Left renal pelvis (tissue), 4 donors: ENCODE measurements at places on chromosomes 11 and 22.

DNA sequence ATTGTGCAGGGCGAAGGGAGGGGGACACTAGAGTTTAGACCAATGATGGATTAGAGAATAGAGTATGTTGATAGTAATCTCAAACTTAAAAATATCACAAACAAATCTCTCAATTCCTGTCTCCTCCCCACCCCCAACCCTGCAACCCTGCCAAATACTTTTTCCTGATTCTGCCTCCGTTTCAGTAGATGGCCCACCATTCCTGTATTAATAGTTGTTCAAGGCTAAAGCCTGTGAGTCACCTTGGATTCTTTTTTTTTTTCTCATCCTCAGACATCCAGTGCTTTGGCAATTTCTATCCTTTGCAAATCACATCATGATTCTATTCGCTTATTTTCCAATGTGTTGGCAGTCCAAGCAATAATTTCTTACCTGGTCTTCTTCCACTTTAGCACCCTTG lies 207.9 kb downstream of the DYNC2H1 start:
- no peak for DNase-seq

DNA sequence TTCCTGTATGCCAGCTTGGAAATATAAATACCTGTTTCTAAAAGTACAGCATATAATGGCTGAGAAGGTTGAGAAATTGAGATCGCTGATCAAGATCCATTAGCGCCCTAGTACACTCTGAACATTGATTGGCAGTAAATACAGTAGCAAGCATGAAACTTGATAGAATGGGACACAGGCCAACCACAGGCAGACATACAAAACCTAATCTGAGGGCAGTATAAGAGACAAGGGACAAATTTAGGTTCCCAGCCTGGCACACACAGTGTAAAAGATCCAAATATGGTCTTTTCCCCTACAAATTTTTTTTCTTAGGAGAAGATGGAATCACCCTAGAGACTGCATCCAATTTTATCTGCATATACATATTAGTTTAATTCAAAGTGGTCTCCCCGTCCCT lies 126.5 kb upstream of the ARHGAP42 start:
- DNase-seq, result no peak

- no peak for DNase-seq
These were observed 339.9 kb downstream of the SOX6 start for GRCh38 chr11:16016468-16016829.

DNA sequence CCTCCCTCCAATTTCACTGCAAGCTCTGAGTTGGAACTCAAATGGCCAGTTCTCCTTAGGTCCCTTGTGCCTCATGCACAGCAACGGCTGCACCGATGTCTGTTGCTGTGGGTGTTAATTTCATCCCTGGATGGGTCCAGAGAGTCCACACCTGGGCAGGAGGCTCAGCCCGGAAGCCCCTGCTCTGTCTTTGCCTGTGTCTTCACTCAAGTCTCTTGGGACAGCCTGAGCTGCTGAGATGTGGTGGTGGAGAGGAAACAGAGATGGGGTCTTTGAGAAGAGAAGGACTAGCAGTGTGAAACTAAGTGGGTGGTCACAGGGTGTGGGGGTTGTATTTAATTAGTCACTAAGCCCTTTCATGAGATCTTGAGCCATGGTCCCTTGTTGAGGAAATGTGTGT lies 109.3 kb downstream of the NECTIN1 start:
- no peak for DNase-seq

DNA sequence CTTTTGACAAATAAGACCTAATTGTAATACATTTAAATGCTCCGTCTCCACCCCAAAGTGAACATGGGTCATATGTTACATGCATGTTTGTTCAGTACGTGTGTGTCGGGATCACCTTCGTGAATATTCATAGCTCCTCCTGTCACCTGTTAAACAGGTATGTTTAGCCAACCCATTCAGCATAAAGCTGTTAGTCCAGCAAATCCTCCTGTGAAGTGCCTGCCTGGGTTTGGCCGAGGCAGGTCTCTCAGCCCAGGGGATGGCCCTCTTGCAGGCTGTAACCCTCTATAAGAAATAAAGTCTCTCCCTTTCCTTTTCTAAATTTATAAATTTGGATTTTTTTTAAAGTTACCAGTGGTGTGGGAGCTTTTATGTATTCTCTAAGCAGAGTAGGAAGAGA lies 38.9 kb upstream of the NTM start:
- no peak for DNase-seq

GRCh38 chr11:22342211-22343031 lies 4.2 kb downstream of the SLC17A6 start:
- DNase-seq, result no peak

- DNase-seq, result no peak
These were observed 30.9 kb downstream of the ANO1 start for GRCh38 chr11:70109006-70109405.

DNA sequence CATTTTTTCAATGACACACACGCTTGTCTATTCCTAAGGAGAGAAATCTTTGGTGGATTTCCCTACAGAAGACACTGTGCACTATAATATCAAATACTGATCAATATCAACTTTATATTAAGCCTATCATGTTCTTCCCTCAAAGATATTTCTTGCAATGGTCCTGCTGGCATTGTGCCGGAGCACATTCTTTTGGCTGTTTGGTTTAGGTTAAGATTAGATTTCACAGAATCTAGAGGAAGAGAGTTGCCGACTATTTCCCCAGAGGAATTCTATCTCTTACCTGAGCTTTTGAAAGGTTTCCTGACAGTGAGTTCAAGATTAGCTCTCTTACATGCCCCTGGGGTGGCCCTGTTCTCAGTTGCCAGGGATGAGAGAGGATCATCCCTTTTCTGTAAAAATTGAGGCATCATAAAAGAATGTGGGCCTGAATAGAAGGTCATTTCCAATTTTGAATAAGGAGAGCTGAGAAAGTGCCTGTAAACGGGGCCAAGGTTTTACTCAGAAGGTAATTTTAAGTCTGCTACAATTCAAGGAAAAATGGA lies 180.6 kb upstream of the ARHGAP20 start:
- no peak for DNase-seq

DNA sequence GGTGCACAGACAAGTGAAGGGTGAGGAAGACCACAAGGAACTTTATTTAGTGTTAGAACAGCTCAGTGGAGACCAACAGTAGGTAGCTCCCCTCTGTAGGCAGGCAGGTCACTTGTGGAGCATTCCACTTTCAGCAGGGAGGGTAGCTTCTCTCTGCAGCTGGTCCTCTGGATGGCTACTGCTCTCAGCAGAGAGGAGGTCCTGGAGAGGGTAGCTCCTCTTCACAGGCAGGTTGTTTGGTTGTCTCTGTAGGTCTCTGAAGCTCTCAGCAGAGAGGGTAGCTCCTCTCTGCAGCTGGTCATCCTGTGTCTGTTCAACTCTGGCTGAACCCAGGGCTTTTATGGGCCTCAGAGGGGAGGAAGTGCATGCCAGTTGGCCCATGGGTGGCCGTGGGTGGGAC lies 6.5 kb upstream of the OOSP1 start:
- no peak for DNase-seq

DNA sequence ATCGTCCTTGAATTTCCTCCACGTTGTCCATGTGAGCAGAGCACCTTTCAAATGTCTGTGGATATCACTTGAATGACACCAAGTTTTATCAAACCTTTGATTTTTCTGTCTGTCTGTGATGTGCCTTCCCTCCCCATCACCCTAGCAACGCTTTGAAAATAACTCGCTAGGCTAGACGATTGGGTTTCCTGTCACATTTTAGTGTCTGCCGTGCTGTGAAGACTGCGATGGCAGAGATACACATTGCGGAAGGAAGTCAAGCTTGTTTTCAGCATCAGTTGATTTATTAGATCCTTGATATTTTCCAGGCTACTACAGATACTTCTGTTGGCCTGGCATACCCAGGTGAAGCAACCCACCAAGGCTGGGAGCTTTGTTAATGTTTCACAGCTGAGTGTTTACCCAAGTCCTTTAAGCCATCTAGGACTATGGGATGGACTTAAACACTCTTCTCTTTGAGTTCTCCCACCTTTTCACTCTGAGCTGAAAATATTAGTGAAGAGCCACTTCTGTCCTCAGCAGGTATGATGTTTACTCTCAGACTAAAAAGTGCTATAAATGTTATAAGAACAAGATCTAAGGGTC lies 93.6 kb upstream of the CD44 start:
- DNase-seq, result no peak

DNA sequence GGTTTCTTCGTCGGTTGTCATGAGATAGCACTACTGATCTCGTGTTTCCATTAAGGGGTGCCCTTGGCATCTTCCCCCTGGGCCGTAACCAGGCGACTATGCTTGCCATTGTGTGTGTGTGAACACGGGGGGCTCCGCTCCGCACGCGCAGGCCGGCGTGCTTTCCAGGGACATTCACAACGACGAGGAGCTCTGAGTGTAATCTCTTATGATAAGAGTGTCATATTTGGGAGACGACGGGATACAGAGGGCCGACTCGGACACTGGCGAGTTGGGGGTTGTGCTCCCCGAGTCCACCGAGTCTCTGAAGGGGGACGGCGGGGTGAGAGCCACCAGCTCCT lies 170.9 kb upstream of the CTSC start:
- no peak for DNase-seq

GRCh38 chr22:43239193-43239780 lies 52.4 kb upstream of the TTLL12 start:
- DNase-seq, result no peak

GRCh38 chr11:1760351-1761109 lies 3.2 kb downstream of the CTSD start:
- DNase-seq, result no peak

DNA sequence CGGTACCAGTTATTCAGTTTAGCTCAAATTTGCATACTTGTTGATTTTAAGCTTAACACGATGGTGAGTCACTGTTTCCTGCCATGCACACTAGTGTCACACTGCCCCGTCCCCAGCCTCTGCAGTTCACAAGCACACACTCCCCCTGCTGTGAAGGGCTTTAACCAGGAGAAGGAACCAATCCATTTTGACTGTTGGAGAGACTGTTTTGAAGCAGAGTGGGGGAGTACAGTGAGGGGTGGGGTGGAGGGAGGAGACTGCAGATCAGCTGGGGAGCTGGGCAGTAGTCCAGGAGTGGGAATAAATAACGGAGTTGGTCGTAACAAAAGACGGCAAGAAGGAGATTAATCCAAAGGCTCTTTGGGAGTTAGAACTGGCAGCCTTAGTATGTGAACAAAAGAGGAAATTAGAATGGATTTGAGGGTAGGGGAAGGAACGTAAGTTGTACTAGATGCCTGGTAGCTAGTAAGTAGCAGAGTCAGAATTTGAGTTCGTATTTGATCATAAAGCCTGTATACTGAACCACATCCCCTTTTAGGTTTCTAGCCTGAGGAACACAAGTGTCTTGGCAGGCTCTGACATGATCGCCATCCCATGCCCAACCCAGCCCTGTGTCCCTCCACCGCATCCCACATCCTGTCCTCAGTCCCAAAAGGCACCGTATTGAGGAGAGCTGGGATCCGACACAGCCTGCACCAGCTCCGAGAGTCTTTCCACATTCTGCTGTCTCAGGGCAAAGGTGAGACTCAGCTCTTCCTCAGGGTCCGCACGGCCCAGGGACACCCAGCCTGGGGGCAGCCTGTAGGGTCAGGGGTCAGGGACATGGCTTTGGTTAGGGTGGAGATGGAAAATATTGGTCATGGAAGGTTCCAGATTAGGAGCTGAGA lies 862 bp downstream of the TPP1 start:
- DNase-seq, result no peak

DNA sequence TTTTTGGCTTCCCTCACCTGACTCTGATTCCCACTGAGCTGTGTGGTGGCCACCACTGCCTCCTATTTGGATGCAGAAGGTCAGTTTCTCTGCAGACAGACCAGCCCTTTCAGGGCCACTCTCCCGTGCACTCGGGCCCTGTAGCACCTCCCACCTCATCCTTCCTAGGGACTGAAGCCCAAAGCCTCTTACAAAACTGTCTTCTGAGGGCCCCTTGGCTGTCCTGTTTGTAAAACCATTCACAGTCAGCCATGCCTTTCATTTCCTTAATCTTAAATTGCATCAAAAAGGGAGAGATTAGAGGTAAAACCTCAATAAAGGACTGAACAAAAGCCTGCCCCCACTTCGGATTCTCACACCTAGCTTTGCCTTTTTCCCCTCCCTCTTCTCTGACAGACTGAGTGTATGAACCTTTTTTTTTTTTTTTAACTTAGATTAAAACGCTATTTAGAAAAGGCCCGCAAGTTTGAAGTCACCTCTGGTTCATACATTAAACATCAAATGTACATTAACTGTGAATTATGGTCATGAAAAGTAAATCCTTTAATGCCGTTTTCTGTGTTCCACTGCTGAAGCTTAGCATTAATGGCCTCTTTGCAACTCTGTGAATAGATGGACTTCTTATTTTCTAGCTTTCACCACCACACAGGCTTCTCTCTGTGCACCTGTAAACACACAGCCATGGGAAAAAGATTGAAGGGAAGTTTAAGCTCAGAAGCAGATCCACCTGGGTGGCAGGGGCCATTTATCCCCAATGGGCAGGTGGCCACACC lies 247.2 kb upstream of the CADM1 start:
- no peak for DNase-seq

GRCh38 chr22:40635043-40635939 lies 1.2 kb downstream of the MRTFA start:
- DNase-seq, result no peak

GRCh38 chr11:129248618-129249017 lies 56.5 kb upstream of the ARHGAP32 start:
- DNase-seq, result no peak

DNA sequence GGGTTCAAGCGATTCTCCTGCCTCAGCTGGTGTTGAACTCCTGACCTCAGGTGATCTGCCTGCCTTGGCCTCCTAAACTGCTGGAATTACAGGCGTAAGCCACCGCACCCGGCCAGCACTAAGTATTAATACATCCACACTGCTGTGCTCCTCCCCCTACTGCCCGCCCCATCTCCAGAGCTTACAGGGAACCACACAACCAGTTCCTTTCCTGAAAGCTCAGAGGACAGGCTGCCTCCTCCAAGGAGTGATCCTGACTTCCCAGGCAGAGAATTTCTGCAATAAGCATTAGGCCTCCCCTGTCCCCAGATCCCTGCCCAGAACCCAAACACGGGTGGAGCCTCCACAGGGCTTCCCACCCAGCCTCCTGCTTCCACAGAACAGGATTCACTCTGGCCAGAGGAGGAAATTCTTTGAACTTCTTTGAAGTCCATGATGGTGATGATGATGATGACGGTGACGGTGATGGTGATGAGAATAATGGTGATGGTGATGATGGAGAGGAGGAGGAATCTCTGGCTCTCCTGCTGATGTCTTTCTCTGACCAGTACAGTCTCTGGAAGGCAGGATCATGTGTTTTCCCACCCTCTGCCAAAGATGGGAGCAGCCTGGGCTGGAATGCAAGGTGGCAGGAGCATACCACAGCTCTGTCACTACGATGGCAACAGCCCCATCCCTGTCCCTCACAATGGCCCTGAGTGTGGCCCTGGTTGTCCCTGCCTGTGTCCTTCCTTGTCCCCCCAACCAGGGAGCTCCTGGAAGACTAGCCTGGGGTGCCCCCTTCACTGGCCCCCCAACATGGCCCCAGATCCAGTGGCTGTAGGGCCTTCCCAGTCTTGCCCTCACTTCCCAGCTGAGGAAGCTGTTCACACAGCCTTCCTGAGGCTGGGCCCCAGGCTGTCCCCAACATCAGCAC lies 33.5 kb upstream of the CSNK1E start:
- DNase-seq, result no peak
